ENCODE measurements at places on chromosomes 13 and 19.

DNA sequence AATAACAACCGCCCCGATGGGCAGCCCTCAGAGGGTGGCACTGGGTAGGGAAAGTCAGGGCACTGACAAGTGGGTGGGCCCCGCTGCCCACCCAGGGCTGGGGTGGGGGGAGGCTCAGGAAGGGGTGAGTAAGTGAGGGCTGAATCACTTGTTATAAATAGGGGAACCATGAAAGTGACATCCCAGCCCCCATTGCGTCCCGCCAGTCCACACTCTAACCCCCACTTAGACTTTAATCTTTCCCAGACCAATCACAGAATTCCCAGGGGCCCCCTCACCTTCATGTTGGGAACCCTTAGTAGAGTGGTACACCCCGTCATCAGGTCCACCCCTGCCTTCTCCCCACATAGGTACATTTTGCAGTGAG, 37.0 kb upstream of the NANOS3 start:
- DNase-seq, result no peak

GRCh38 chr19:7663706-7664105, 5.1 kb upstream of the RETN start:
- DNase-seq, result no peak

DNA sequence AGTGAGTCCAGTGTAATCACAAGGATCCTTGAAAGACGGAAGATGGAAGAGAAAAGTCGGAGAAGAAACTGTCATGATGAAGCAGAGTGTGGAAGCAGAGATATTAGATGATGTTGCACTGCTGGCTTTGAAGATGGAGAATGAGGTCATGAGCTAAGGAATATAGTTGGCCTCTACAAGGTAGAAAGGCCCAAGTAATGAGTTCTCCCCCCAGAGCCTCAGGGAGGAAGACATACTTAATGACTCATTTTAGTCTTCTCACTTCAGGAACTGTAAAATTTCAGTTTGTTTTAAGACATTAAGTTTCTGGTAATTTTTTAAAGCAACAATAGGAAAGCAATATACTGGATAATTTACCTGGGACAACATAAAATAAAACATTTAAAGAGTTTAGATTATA, 1331.5 kb upstream of the PCDH20 start:
- DNase-seq, result no peak

- no peak for DNase-seq
Measured at GRCh38 chr13:68176475-68176874, 946.3 kb upstream of the PCDH9 start.

- no peak for DNase-seq
Measured at GRCh38 chr13:48626726-48627451, 26.8 kb upstream of the CYSLTR2 start.

- DNase-seq, result no peak
Measured at GRCh38 chr13:77339408-77339807, 12.5 kb upstream of the MYCBP2 start.

DNA sequence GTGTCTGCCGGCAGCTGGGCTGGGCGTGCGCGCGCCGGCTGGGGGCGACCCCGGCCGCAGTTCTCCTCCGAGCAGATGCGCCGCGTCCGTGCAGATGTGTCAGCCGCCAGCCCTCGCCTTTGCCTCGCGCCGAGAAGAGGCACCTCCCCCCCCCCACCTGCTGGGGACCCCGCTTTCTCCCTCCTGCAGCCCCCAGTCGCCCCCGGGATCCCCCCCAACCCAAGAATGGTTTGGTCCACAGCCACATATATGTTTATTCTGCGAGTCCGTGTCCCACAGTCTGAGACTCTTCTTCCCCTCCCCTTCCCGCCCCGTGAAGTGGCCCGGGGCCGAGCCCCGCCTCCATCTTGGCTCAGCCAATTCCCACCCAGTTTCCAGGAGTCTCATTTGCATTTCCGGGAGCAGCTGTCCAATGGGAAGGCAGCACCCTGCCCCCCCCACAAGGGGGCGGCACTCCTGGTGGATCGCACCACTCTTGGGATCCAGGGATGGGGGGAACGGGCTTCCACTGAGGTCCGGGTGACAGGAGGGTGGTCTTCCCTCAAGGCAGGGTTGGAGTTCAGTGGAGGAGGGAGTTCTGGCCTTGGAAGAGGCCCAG, 8.6 kb downstream of the ISOC2 start:
- no peak for DNase-seq

GRCh38 chr13:99323488-99323887, 16.3 kb upstream of the GPR183 start:
- no peak for DNase-seq

DNA sequence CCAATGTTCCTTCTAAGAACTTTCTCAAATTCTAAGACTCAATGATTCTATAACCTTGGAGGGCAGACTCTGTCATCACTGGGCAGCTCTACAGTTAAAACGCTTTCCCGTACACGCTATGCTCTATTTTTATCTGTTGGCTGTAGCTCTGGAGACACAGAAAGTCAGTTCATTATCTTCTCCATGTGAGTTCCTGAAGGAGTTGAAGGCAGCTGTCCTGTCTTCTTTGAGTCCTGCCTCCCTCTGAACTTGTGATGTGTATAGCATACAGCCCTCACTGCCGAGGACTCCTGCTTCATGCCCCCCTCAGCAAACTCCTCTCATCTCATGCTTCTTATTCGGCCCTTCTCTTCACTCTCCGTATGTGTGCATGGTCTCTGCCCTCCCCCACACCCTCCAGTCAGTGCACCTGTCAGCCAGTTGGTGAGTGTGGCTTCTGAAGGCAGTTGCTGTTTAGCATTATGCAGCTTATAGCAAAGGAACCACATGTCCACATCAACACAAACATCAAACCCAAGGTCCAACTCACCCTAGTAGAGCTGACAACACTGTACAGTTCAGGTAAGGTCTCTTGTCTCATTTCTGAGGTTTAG, 504.9 kb downstream of the DIAPH3 start:
- no peak for DNase-seq

DNA sequence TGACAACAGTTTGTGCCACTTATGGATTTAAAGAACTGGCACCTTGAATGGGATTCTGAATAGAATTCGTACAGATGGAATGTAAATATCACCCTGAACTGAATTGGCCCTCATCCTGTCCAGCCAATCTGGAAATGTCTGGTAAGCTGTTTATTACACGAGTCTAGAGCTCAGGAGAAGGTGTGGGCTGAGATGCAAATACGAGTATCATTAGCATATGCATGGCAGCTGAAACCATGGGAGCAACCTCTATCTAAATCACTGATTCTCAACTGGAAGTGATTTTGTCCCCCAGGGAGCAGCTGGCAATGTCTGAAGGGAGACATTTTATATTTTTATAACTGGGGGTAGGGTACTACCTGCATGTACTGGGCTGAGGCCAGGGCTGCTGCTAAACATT, 15.6 kb upstream of the VWA8 start:
- DNase-seq, result no peak

DNA sequence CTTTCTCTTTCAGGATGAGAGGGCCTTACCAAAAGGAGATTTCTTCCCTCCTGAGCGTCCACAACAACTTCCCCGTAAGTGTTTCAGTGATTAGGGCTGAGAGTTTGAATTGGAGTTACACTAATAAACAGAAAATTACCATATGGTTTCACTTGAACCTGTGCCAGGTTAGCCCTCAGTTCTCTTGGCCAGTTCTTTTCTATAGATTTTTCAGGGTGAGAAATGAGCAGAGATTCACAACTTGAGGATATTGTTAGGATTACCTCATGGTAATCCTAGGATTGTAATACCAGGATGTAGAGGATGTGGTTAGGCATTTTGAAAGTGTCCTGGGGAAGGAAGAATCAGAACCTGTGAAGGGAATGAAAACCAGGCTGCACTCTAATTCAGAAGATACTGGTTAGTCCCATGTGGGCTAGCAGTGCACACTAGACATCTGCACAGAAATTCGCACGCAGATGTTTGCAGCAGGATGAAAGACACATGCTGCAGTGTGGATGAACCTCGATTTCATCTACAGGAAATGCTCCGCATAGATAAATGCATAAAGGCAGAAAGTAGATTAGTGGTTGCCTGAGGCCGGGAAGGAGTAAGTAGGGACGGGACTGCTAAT, 24.1 kb downstream of the HNRNPM start:
- no peak for DNase-seq

DNA sequence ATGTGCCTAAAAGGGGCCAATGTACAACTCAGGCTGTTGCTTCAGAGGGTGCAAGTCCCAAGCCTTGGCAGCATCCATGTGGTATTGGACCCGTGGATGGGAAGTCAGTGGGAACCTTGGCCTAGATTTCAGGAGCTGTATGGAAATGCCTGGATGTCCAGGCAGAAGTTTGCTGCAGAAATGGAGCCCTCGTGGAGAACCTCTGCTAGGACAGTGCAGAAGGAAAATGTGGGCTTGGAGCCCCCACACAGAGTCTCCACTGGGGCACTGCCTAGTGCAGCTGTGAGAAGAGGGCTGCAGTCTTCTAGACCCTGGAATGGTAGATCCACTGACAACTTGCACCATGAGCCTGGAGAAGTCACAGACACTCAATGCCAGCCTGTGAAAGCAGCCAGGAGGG, 28.5 kb downstream of the GPC5 start:
- no peak for DNase-seq

DNA sequence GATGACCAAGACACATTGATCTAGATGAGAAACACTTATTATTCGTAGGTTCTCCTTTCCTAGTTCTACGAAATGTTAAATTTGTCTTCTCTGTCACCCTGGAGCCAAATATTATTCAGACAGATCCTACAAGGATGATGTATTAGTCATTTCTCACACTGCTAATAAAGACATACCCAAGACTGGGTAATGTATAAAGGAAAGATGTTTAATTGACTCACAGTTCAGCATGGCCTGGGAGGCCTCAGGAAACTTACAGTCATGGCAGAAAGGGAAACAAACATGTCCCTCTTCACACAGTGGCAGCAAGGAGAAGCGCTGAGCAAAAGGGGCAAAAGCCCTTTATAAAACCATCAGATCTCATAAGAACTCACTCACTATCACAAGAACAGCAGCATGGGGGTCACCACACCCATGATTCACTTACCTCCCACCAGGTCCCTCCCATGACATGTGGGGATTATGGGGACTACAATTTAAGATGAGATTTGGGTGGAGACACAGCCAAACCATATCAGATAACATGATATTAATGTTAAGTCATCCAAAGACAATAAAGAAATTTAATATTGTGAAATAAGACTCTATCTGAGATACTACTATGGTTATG, 1248.8 kb upstream of the SLC10A2 start:
- no peak for DNase-seq

DNA sequence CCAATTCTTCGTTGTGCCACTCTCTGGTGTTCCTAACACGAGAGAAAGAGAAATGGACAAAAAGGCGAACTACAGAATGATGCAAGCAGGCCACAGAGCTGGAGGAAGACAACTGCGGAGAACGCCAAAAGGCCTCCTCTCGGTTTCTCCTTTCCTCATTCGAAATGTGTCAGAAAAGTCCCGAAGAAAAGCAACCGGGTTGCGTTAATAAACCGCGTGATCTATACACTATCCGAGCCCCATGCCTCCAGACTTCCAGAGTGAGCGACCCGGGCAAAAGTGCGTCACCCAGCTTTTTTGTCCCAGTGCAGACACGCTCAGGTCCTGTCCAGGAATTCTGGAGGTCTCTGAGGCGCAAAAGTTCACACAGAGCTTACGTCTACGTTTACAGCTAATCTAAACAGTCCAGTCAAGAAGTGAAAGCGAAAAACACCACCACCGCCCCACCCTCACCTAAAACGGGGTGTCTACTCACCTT, 413 bp downstream of the N4BP2L2 start:
- peak; percentile 47 for DNase-seq

DNA sequence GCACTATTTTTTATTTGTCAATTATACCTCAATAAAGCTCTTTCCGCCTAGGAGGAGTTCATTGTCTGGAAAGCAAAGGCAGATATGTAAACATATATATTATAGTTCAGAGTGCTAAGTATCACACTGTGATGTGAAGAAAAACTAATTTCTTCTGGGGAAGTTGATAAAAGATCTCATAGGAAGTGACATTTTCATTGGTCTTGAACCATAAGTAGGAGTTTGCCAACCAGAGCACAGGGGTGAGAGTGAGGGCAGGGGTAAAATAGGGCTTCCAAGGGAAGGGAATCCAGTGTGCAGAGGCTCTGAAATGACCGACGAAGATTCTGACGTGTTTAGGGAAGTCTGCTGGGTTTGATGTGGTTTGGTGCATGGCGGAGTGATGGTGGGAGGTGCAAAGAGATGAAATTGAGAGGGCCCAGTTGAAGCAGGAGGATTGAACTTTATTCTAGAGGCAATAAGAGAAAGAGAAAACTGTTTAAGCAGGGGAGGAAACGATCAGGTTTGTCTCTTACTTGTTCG, 780 bp upstream of the GTF2F2 start:
- DNase-seq, result peak; percentile 35

GRCh38 chr13:102974317-102975087, 91.7 kb downstream of the SLC10A2 start:
- no peak for DNase-seq

GRCh38 chr19:7772752-7773291, 9.8 kb downstream of the CLEC4M start:
- no peak for DNase-seq

GRCh38 chr13:39263033-39263432, 224.8 kb downstream of the NHLRC3 start:
- no peak for DNase-seq

- DNase-seq, result no peak
Measured at GRCh38 chr13:28299916-28300315, 161.6 kb downstream of the PAN3 start.

DNA sequence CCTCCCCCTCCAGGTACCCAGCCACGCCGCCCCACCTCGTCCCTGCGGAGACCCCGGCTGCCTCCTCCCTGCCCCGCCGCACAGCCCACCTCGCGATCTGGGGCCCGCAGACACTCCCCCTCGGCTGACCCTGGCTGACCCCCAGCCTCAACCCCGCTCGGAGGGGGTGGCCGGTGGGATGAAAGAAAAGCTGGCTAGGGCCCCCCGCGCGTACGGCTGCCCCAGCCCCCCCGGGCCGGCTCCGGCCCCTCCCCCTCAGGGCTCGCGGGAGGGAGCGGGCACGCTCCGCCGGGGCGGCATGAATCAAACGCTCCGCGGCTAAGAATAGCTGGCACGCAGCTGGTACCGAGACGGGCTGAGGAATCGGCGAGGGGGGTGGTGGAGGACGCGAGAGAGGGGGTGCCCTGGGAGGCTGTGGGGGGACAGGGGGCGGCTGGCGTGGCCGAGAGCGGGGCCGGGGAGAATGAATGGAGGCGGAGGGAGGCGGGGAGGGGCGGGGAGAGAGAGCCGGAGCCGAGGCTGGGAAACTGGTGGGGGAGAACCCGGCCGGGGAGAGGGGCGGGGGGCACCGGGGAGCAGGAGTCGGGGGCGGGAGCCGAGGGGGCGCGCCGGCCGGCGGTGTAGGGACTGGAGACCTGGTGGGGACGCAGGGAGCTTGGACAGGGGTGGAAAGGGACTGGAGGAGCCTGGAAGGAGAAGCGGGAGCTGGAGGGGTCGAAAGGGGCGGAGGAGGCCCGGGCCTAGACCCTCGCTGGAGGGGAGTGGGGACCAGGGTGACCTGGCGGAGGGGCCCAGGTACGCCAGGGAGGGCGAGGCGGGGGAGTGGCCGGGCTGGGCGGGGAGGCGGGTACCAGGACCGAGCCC, 1.1 kb downstream of the SHANK1 start:
- no peak for DNase-seq

- no peak for DNase-seq
Measured at GRCh38 chr13:79079351-79079839, 326.7 kb downstream of the RBM26 start.

GRCh38 chr13:82147526-82147925, 1734.7 kb downstream of the SLITRK1 start:
- DNase-seq, result no peak

- no peak for DNase-seq
Measured at GRCh38 chr19:45324349-45324907, 1.8 kb upstream of the CKM start.
